ENCODE measurements at places on chromosomes 4 and X.

DNA sequence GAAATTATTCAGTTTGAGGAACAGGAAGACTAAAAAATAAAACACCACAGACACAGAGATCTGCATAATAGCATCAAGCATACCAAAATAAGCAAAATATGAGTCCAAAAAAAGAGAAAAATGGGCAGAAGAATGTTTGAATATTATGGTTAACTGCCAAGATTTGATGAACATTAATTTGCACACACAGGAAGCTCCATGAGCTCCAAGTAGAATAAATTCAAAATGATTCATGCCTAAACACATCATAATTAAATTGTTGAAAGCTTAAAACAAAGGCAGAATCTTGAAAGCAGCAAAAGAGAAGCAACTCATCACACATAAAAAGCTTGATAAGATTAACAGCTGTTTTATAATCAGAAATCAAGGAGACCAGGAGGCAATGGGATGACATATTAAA is 156.6 kb upstream of the ARSJ start:
- no peak for DNase-seq

DNA sequence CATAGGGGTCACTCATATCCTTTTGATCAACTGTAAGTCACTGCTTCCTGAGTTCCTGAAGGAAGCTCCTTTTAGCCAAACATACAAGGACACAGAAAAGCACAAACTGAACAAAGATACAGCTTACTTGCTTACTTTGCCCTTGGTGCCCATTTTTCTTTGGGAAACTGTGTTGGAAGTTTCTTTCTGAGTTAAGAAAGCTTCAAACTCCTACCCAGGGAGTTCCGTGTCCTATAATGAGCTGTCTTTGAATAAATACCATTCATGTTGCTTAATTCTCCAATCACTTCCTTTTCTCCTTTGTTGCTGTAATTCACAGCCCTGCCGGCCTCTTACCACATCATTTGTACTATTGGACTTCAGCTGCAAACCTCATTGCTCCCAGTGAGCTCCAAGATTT is at the start of gene ADH4:
Gene ADH4, minus strand, starts transcription at position 228 of the 400 bp plus-strand sequence. Its CDS starts 75 bp downstream, at position 153.
- DNase-seq = peak; percentile 17

GRCh38 chr4:97910005-97910404 is 233.3 kb downstream of the STPG2 start:
- DNase-seq = no peak

DNA sequence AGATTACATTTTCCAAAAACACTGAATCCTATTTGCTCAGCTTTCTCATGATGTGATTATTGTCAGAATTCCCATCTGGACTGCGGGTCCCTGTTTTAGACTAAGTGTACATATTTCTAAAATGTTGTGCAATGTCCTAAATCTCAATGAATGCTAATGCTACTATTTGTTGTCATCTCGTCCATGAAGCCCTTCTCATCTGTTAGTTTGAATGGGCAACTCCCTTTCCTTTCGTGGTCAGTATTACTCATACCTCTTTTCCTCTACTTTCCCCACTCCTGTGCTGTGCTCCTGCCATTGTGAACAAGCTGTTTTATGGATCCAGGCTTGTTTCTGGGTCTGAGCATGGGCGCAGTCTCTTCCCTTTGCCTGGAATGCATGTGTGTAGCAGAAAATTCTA is 91.0 kb downstream of the MID1 start:
- DNase-seq = no peak

DNA sequence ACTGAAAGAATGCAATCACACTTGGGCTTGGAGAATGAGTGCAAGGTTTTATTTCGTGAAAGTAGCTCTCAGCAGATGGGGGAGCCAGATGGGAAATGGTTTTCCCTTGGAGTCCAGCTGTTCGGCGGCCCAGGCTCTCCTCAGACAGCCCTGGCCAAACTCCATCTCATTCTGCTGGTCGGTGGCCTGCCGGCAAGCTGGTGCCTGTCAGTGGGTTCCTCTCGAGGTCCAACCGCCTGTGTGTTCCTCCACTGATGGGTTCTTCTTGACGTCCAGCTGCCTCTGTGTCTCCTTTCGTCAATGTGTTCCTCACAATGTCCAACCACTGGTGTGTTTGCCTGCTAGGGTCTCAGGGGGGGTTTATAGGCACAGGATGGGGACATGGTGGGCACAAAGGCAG is 80.3 kb downstream of the POU3F4 start:
- no peak for DNase-seq

- DNase-seq = no peak
These were observed 384.4 kb downstream of the RAPGEF2 start for GRCh38 chr4:159487284-159487747.

GRCh38 chr4:129095811-129096454 is at the start of gene C4orf33:
Gene C4orf33, plus strand, starts transcription at chr4:129096152. Its CDS starts 6,459 bp downstream, at chr4:129102611.
- peak; percentile 61 for DNase-seq

DNA sequence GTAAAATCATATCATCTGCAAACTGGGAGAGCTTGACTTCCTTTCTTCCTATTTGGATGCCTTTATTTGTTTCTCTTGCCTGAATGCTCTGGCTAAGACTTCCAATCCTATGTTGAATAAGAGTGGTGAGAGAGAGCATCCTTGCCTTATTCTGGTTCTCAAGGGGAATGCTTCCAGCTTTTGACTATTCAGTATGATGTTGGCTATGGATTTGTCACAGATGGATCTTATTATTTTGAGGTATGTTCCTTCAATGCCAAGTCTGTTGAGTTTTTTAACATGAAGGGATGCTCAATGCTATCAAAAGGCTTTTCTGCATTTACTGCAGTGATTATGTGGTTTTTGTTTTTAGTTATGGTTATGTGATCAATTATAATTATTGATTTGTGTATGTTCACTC is 2144.6 kb upstream of the TENM3 start:
- no peak for DNase-seq

GRCh38 chr4:144547678-144548298 is 98.2 kb upstream of the HHIP start:
- no peak for DNase-seq

DNA sequence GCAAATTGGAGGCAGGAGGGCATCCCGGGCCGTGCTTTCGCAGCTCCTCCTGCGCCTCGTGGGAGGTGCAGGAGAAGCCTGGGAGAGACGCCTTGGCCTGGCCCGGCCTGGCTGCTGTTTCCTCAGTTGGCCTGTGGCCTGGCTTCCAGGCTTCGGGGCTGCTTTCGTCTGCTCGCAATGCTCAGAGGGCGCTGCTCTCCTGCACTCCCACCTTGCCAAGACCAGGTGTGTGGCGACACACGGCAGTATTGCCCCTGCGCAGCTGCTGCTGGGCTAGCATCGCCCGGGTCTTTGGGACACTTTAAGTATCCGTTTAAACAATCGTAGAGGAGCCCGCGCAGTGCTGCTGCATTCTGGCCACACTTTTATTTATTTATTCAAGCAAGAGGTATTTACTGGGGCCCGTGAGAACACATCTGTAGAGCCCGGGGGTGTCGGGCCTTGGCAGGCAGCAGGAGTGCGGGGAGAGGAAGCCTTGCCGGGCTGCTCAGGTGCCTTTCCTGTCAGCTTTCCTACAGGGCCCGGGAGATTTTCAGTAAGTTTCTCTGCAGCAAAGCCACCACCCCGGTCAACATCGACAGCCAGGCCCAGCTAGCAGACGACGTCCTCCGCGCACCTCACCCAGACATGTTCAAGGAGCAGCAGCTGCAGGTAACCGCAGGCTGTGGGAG is 26.2 kb upstream of the HGFAC start:
- peak; percentile 80 for DNase-seq

GRCh38 chrX:11117745-11118144 is 6.6 kb downstream of the HCCS start:
- DNase-seq = no peak

DNA sequence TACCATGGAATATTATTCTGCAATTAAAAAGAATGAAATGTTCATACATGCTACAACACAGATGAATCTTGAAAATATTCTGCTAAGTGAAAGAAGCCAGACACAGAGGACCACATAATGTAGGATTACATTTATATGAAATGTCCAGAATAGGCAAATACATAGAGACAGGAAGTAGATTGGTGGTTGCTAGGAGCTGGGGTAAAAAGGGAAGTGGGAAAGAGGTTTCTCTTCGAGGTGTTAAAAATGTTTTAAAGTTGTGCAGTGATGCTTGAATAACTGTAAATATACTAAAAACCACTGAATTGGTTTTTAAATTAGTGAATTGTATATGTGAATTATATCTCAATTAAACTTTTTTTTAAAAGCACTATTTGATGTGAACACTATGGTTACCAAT is 3.6 kb upstream of the NXT2 start:
- no peak for DNase-seq

DNA sequence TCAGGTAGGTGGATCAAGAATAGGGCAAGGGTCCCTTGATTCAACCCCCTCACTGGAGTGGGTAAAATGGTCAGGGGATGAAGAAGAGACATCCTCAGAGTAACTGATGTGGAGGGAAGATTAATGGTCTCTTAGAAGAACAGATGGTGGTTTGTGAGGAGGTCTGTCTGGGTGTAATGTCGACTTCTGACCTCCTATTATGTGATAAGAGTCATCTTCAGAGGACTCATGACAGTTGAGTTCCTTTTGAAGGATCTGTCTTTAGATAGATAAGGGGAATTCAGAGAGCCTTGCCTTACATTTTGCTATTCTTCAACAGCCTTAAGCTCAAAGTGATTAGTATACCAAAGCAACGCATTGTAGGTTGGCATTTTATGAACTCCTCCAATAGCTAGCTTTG is 27.1 kb upstream of the MAGEA8 start:
- DNase-seq = no peak

DNA sequence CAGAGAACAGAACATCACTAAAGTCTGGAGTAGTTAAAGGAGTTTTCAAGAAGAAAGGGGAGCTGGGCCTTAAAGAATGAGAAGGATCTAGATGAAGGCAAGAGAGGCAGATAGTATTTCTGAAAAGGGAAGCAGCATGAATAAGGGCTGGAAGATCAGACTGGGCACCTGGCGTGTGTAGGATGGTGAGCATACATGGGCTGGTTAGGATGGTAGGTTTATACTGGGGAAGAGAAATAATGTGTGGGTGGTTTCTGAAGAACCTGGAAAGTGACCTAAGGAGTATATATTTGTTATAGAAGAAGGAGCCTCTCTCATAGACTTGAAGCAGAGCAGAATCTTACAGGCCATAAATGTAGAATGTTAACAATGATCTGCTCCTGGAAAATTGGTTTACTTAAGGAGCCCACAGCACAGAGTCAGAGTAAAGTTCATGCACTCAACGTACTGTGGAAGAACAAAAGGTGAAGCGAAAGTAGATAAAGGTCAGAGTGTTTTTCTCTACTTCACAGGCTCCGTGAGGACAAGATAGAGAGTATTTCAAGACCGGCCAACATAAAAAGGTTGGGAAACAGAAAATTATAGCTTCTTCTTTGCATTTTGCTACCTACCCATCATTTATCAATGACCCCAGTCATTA is 35.8 kb downstream of the MBNL3 start:
- DNase-seq = no peak

- no peak for DNase-seq
These were observed 57.1 kb upstream of the USP38 start for GRCh38 chr4:143127621-143128020.

- no peak for DNase-seq
These were observed 1110.9 kb downstream of the NLGN4X start for GRCh38 chrX:5117816-5118215.

DNA sequence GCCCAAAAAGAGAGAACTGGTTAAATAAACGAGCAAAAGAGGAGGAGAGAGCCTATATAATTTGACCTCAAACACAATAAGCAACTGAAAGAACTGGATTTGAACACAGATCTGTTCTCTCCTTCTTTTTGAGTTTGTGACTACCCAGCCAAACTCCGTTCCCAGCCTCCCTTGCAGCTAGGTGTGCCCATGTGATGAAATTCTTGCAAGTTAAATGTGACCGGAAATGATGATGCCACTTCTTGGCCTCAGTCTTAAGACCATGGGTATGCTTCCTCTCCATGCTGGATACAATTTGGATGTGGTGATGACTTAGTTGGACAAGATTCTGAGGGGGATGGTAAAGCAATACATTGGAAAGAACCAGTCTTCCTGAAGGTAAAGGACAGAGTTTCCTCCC is 204.1 kb downstream of the PTTG2 start:
- no peak for DNase-seq

DNA sequence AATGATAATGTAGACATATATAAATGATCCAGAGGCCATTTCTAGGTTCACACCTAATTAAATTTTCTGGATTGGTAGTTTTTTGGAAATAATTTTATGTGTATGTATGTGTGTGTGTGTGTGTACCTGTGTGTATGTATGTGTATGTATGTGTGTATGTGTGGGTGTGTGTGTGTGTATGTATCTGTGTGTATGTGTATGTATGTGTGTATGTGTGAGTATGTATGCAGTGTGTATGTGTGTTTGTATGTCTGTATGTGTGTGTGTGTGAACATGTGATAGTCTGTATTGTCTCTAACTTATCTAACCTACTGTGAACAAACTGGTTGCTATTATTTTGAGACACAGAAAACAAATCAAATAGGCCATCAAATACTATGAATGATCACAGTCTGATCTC is 152.6 kb downstream of the COL25A1 start:
- DNase-seq = no peak

DNA sequence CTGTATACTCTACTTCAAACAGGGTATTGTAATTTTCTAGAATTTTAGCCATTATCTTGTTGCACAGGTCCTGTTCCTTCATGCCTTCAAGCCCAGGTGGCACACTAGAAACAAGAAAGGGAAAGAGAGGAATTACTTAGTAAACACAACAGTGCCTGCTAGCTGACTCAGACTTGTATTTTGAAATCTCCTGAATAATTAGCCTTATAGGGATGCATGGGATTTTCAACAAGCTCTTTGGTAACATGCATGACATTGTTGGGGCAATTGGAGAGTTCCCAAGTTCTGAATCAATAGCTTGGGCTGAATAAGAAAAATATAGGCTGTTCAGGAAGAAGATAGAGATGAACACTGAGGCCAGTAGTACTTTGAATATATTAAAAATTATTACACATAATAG is 118.8 kb downstream of the FAM13A start:
- DNase-seq = no peak

DNA sequence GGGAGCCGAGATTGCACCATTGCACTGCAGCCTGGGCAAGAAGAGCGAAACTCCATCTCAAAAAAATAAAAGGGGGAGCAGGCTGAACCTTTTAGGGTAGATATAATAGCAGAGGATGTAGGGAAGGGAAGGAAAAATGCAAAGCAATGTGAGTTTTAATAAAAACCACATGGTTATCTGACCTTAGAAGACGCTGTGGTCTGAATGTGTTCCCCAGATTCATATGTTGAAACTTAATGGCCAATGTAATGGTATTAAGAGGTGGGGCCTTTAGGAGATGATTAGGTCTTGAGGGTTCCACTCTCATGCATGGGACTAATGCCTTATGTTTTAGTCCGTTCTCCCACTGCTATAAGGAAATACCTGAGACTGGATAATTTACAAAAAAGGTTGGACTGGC is 114.1 kb upstream of the STX18 start:
- DNase-seq = no peak

DNA sequence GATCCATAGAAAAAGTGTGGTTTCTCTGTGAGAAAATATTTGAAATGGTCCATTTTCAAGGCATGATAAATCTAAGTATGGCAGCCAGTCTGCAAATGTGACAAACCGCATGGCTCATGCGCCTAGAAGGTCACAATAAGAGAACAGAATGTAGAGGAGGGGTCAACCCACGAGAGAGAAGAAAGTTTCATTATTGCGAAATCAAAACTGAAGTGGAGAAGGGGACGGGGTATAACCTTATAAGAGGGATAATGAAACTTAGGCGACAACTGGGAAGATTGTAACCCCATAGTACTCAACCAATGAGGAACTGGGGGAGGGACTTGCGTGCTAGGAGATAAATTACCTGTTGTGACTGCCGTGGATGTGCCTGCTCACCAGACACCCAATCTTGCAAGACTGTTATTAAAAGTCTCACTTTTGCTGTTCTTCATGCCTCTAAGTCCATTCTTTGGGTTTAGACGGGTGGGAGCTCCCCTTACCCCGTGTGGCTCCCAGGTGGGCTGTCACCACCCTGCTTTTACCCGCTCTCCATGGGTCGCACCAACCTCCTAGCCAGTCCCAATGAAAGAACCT is 21.3 kb upstream of the ZCCHC4 start:
- no peak for DNase-seq

Measured in ovary (tissue), 10 donors.